Stimulated activated CD8-positive, alpha-beta memory T cell treated with anti-CD3 and anti-CD28 coated beads, Interleukin-7, amount 100 ng/mL, for 1 hour (primary cell): ENCODE measurements at places on chromosomes 1 and 21.

DNA sequence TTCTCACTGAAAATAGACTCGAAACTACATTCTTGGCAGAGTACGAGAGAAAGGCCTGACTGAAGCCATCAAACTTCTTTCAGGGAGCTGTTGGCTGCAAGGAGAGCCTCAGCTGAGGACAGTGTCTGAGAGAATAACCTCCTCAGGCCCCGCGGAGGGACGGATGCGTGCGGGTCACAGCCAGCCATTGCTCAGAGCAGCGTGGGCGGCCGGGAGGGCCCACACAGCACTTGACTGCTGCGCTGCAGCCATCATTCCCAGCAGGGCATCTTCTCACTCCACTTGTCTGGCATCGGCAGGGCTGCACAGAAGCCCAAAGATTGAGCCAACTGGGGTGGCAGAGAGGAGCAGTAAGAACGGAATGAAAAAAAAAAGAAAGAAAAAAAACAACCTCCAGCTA is 113.5 kb downstream of the XCL2 start:
- DNase-seq, result no peak

DNA sequence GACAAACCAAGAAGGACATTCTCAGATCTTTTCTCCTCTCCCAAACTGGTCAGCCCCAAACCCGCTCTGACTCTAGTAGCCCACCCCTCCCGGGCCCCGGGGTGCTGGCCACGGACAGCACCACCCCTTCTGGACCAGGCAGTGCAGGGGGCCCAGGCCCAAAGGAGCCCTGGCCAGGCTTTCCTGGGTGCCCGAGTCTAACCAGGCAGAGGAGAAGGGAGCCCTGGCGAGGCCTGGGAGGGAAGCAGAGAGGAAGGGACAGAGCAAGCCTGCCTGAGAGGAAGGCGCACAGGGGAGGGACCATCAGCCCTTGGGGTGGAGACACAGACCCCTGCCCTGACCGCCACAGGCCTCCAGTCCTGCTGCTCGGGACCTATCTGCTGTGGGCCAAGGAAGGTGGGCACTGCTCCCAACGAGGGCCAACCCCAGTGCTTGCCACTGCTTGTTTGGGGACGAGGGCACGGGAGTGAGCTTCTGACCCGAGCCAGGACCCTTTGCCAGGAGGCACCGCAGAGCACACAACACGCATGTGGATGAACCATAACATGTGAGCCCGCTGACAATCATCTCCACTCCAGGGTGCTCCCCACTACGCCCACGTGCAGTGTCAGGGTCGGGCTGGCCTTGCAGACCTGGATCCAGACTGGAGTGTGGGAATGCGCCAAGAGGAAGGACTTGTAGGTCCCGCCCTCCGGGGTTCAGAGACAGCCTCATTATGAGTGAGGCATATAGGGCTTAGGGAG is 57.6 kb downstream of the KCNAB2 start:
- DNase-seq, result no peak

- DNase-seq, result peak; percentile 5
These were observed 6.1 kb upstream of the CD1A start for GRCh38 chr1:158248118-158248517.

GRCh38 chr1:229205854-229206253 is 65.1 kb upstream of the RAB4A start:
- no peak for DNase-seq

DNA sequence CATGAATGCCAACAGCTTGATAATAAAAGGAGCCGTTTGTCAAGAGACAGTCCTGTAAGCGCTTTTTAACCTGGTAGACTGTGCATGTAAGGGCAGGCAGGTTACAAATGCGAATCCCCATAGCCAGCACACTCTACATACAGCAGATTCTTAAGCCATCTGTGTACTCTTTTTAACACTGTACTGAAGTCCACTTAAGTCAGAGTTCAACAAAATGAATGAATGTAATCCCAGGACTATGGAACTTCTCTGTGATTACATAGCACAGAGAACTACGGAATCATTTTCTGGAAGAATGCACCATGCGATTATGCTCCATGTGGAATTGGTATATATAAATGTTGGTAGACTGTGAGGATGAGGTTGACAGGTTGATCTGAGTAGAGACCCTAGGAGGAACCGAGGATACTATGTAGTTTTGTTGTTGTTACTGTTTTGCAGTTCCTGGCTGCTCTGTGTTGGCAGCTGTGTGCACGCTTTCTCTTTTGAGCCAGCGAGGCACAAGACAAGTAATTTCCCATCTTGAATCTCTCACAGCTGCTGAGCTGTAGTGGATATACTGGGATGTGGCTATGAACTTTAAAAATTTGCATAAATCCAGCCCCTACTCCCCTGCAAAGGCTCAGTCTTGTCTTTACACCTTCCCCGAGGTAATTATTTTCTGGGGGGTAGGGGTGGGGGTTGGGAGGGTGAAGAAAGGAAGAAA is 21.9 kb downstream of the LRRC8D start:
- no peak for DNase-seq
